ENCODE measurements at places on chromosomes 1 and 21.

DNA sequence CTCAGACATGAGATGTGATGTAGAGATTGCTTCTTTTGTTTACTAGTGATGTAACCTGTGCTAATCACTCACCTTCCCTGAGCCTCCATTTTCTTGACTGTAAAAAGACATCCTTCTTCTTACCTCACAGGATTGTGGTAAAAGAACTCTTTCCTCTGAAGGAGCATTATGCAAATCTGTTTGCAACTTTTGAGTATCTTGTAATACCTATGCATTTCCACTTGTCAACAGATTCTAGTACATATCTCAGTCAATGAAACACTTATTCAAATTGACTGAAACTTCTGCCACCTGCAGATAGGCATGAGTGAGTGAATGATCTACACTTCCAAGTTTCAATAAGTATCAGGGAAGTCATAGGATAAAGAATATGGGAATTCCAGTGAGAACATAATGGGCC is 174.7 kb downstream of the HHIPL2 start:
- no peak for ATAC-seq

DNA sequence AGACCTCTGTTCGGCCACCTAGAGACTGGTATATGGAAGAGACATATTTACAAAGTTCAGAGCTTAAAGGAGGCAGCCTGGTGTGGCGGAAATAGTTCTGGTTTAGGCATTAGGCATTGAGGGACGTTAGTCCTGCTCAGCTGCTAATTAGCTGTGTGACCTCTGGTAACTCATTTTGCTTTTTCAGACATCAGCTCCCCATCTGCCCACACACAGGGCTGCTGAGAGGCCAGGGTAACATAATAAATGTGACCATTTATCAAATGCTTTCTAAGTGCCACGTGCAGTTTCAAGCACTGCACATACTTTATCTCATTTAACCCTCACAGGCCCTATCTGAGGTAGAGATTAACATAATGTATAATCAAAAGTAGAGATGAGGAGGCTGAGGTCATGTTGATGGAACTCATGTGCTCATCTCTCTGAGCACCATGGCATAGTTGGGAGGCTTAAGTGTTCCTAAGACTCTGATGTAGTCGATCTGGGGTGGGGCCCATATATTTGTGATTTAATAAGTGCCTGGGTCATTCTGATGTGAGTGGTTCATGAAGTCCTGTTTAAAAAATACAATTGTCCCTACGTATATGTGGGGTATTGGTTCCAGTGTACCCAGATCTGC is 267.2 kb upstream of the PLXNA2 start:
- ATAC-seq, result no peak

- ATAC-seq, result peak; percentile 63
Measured at GRCh38 chr1:205504311-205505075, at the start of gene CDK18. Gene CDK18 (plus strand): TSS chr1:205504669. CDS start chr1:205523168, 18,499 bp downstream.

DNA sequence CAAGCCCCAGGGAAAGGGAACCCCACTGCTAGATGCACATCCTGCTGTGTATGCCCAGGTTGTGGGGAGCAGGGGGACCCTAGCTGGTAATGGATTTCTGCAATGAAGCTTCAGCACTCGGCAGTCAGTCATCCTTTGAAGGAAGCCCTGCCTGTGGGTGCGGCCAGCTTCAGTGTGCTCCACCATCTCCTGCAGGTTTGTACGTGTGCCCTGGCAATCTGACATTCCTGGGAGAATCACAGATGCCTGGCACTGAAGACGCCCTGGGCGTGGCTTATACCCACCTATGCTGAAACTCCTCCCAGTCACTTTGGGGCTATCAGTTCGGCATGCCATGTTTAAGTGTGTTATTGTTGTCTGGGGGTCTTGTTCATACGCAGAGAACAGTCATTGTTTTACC is 6.8 kb downstream of the SPRR5 start:
- ATAC-seq, result no peak

DNA sequence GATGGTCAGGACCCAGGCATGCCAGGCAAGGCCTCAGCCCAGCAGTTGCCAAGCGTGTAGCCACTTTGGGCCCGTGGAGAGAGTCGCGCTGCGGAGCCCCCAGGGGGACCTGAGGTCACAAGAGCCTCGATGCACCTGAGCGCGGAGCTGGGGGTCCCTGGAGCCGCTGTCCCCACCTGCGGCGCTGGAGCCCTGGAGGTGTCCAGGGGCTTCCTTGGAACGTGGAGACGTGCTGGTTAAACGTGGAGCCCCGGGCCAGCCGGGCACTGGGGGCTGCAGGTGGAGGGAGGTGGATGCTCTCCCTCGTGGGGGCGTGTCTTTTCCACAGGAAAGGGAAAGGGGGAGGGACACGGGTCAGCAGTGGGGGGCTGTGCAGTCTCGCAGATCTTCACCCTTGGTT is 3.1 kb downstream of the PLCH2 start:
- ATAC-seq, result no peak

GRCh38 chr1:51265618-51266017 is 29.5 kb downstream of the RNF11 start:
- ATAC-seq, result no peak

GRCh38 chr21:45630876-45631275 is 12.6 kb upstream of the PCBP3 start:
- no peak for ATAC-seq

DNA sequence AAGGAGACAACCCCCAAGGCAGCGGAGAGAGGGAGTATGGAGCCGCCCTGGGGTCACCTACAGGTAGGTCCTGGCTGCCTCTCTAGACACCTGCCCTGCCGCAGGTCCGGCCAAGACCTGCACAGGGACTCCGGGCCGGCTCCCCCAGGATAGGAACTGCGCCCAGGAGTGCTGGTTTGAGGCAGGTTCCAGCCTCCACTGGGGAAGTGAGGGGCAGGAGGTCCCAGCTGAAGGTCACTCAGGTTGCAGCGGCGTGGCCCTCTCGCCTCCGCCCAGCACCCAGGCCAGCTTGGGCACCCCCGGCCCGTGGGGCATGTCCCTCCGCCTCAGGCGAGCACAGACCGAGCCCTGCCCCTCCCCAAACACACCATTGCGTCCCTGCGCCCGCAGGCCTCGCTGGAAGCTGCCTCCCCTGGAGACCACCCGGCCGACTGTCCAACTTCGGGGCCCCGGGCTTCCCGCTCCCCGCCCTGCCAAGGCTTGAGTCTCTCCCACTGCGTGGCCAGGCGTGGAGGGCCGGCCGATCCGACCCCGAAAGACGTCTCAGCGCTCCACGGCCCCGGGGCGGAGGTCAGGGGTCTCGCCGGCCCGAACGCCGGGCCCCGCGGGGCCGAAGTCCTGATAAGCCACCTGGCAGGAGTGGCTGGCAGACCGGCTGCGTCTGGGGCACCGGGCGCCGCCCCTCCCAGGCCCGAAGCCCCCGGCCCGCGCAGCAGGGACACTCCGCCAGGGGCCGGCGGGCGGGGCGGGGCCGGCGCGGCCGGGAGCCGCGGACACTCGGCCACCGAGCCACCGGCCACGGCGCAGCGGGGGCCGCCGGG is 1.4 kb upstream of the SKI start:
- no peak for ATAC-seq

- ATAC-seq, result no peak
Measured at GRCh38 chr21:19261731-19262376, 858.3 kb upstream of the TMPRSS15 start.

GRCh38 chr1:12173631-12174121 is 6.9 kb downstream of the TNFRSF1B start:
- ATAC-seq, result peak; percentile 70
